ENCODE measurements at places on chromosomes 4 and X. TPM values are rescaled to one million over a fixed set of nuclear protein-coding genes. Genes with fewer than 3 reads are reported as not detected.

The CENPVL1 gene
- total RNA-seq, result not detected

The RTL3 gene
- total RNA-seq, result not detected

The CITED1 gene
- not detected for total RNA-seq

The PAGE2B gene
- total RNA-seq, result 0.77 TPM

The ADGRL3 gene
- not detected for total RNA-seq

DNA sequence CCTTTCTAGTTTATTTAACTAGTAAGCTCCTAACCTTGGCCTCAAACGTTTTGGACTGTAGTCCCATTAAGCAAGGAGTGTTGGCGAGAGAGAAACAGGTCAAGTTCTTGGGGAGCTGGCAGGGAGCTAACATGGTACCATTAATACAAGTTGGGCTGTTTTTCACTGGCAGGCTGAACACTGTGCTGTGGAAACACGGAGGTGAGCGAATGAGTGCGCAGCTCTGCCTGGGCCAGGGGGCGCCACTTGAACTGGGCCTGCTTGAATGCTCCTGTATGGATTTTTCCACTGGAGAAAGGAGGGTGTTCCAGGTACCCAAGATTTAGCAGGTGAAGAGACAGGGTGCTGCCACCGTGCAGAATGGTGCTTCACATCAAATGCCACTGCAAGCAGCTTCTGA is 7.4 kb upstream of the SMS start:
- H3K27me3 ChIP-seq, result no peaks in the 10 kb centered on the region
- peaks cover 19% of the 10 kb centered on the region for H3K4me1 ChIP-seq
- H3K4me3 ChIP-seq, result no peak overlapping the region
- DNase-seq, result no peak
- H3K27ac ChIP-seq, result no peak overlapping the region

GRCh38 chr4:83216959-83217683 is 67.5 kb downstream of the COQ2 start:
- DNase-seq, result peak; percentile 39
- H3K36me3 ChIP-seq, result peaks cover 15% of the 10 kb centered on the region
- peaks cover 77% of the 10 kb centered on the region for H3K4me1 ChIP-seq
- no peaks in the 10 kb centered on the region for H3K27me3 ChIP-seq
